ENCODE measurements at places on chromosomes 12 and 14.

DNA sequence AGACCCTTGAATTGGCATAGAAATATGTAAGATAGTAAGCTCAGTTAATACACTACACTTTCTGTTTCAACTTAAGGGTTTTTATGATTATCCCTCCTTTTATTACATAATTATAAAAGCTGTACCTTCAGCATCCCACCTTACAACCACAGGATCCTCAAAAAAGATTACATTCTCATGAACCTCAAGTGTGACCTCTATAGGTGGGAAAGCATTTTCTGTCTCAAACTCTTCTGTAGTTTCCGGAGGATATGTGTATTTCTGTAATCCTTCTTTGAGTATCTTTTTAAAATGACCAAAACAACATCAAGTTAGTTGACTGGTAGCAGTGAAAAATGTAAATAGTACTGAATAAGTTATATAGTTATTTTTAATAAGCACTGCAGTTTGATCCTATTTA lies 75.9 kb downstream of the DNAI7 start:
- no peak for DNase-seq

- no peak for DNase-seq
These were observed 266.9 kb downstream of the CCDC91 start for GRCh38 chr12:28456934-28457710.

DNA sequence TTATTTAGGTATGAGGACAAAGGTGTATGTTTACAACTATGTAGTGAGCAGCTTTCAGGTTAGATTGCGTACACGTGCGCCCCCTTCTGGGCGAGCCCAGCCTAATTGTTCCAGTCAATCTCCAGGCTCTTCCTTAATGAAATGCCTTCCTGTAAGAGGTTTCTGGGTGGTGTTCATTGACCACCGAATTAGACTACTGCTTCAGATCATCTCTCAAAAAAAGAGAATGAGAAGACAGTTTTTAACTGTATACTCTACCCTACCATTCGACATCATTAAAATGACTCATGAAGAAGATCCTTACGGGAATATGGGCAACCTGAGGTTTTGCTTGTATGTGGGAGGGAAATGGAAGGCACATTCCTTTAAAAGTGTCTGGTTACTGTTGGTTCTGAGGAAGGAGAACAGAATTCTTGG lies 2.1 kb downstream of the LUM start:
- peak; percentile 87 for DNase-seq

- DNase-seq: no peak
These were observed 12.8 kb downstream of the SOAT2 start for GRCh38 chr12:53115891-53116648.

- DNase-seq: no peak
These were observed 35.8 kb downstream of the IL31 start for GRCh38 chr12:122138181-122138580.

DNA sequence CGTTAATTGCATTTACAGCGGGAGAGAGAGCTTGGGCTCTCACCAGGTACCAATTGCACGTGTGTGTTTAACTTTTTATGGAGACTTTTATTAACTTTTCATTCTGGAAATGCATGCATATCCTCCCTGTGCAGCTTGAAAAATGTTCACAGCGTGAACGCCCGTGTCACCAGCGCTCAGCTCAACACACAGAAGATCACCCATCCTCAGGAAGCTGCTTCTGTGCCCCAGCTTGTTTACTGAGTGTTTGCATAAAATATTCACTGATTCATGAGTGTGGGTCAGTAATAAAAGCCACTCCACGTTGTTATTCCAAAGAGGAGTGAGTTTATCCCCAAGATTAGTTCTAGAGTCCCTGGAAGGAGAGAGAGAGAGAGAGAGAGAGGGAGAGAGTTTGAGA lies 75.5 kb upstream of the FZD10 start:
- no peak for DNase-seq

- no peak for DNase-seq
These were observed 109.0 kb upstream of the ATP2B1 start for GRCh38 chr12:89817501-89818226.

DNA sequence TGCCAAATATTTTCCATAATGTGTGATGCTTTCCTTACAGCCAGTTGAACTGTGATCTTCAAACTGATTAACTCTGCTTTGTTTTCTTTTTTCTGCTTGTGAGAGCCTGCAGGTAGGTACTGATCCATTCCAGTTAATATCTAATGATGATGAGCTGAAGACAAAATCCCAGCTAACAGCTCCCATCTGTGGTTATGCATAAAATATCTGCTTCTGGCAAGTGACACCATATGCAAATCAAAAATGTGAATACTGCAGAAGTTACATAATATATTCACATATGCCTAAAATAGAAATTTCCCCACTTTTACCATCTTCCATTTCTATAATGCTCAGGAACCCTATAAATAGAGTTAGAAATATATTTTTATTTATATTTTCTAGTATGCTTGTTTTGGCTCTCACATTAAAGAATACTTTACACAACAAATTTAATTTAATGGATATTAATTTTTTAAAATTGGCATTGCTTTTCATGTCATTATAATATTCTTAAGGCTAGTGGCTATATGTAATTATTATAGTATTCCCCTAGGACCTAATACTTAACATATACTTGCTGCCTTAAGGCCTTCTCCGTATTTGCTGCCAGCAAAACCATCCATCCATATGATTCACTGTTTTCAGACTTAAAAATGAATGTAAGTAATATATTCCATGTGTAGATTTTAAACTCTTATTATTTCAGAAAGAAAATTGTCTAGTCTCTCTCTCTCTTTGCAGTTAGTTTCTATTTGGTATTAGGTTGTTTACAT lies 83.8 kb downstream of the CCER1 start:
- peak; percentile 59 for DNase-seq

DNA sequence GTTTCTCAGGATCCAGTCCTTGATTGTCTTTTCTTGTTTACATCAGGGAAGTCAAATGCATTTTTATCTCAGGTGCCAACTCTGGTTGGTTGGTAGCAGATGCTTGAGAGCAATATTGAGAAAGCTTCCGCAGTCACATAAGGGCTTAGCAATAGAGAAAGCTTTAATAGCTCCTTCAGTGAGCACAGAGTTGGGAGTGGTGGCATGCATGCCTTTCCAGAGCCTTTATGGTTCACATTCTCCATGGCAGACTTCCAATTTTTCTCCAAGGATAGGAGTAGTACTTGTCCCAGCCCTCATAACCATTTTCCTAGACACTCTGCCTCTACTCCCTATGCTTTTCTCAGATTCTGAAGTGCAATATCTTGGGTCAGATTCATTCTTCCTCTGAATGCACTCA lies 280.4 kb downstream of the AEBP2 start:
- no peak for DNase-seq

DNA sequence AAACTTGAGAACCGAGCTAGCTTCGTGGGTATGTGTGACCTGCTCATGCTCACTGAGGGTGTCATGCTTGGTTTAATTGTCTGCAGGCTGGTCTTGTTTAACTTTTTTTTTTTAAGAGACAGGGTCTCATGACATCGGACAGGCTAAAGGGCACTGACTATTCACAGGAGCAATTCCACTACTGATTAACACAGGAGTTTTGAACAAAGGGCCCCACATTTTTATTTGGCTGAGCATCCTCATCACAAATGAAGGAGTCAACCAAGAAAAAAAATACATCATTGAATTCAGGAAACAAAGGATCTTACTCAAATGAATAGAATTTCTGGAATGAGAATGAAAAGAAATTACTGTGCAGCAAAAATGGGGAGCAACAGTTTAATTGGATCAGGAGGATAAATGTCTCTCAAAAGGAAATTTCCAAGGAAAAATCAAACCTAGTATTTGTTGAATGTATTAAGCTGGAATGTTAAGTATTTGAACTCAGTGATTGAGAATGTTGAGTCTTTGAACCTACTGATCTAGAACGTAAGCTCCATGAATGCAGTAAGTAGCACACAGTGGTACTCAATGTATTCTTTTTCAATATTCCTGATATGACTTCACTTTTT lies 20.8 kb upstream of the PYROXD1 start:
- peak; percentile 34 for DNase-seq

DNA sequence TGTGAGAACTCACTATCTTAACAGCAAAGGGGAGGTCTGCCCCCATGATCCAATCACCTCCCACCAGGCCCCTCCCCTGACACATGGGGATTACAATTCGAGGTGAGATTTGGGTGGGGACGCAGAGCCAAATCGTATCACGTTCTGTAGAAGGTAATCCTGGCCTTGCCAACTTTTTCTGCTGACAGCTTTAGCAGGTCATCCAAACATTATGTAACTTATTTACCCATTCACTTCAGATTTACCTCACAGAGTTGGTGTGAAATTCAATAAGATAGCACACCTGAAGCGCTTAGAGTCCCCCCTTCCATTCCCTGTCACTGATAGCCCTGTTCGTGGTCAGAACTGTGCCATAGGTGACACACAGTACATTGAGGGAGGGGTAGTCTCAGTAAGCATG lies 219.1 kb downstream of the FBXL14 start:
- no peak for DNase-seq

- no peak for DNase-seq
These were observed 64.5 kb downstream of the SPTB start for GRCh38 chr14:64815257-64815656.

All from fibroblast of skin of abdomen (primary cell).